ENCODE measurements at places on chromosomes 7 and 10. TPM values are rescaled to one million over a fixed set of nuclear protein-coding genes. Genes with fewer than 3 reads are reported as not detected.
A peak's percentile ranks its signal among the peaks of the same experiment; 100 is the strongest.

Gene TLX1
- total RNA-seq: not detected

Gene PNLIPRP1
- not detected for total RNA-seq

Gene SPAM1
- not detected for total RNA-seq

Gene AKR1C4
- total RNA-seq: not detected

Gene CALHM1
- not detected for total RNA-seq

Gene HOXA6
- not detected for total RNA-seq

Gene CALML3
- total RNA-seq: 0.24 TPM

DNA sequence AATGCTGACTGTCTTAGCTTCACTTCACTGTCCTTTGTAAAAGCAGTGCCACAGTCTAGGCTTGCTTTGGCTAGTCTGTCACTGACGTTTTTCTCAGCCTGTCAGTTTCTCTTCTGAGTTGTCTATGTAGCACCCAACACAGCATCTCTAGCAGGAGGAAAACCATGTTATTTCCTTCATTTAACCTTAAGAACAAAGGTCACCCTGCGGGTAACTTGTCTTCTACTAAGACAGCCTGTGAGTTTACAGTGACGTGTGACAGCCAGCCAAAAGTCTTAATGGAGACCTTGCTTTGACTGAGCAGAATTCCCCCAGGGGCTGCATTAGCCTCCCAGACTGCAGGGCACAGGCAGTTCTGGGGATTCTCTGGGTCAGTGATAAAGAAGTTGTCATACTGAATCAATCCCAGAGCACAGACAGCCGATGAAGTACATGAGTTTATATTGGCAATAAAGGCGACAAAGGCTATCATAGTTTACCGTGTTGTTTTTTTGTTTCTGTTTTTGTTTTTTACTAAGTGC lies 296.0 kb upstream of the KIAA1217 start:
- no peak overlapping the region for H3K27ac ChIP-seq
- no peaks in the 10 kb centered on the region for H3K36me3 ChIP-seq
- no peak overlapping the region for H3K4me3 ChIP-seq
- no peaks in the 10 kb centered on the region for H3K27me3 ChIP-seq

GRCh38 chr10:3229815-3230214 lies 57.2 kb upstream of the PITRM1 start:
- DNase-seq: no peak
- H3K4me3 ChIP-seq: no peak overlapping the region

DNA sequence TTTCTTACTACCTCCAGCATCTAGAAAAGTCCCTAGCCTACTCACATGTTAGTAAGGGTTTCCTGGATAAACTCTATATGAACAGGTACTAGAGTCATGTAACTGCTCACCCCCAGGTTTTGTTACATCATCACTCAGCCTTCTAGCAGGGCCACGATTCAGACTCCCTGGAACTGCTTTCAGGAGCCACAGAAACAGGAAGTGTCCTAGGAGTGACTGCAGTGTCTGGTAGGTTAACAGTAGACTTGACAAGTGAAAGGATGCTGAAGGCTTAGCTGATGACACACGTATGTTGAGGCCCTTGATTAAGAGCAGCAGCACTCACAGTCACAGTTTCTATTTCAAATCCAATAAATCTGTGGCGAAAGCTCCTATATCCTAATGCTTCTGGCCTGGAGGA lies 101.2 kb downstream of the DNMBP start:
- peaks cover 1% of the 10 kb centered on the region for H3K4me1 ChIP-seq
- no peak overlapping the region for H3K27ac ChIP-seq
- no peak overlapping the region for H3K4me3 ChIP-seq
- no peak for DNase-seq
- peaks cover 14% of the 10 kb centered on the region for H3K36me3 ChIP-seq
- no peaks in the 10 kb centered on the region for H3K27me3 ChIP-seq

DNA sequence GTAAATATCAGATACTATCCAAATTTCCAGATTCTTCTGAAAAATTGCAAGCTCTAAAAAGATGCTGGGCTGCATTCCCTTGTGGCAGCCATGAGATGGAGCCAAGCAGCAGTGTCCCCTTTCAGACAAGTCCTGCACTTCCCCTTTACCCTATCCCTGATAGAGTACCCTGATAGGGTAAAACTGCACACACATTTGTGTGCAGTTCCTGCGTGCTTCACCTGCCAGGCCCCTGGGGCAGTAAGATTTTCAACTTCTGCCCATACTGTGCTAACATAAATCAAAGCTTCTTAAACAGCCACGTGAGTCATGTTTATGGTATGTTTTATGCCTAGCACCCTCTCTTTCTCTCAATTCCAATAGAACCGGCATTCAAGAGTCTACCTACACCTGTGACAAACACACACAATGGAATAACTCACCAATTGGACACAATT lies 52.2 kb downstream of the IFIT5 start:
- peaks cover 17% of the 10 kb centered on the region for H3K4me1 ChIP-seq
- no peaks in the 10 kb centered on the region for H3K27me3 ChIP-seq
- H3K4me3 ChIP-seq: no peak overlapping the region
- peak; percentile 35 for DNase-seq

DNA sequence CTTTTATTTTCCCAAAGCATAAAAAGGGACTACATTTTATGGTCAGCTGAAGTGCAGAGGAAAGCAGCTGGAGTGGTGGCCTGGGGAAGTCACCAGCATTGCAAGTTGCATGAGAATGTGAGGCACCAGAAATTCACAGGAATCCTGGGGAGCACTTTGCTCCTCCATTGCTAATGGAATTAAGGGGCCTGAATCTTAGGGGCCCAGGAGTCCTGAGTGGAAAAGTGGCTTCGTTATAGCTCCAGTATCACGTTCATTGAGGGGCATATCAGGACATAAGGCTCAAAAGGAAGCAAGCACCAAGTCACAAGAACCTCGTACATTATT lies 53.0 kb upstream of the LRRC17 start:
- H3K4me3 ChIP-seq: no peak overlapping the region
- H3K36me3 ChIP-seq: no peaks in the 10 kb centered on the region
- no peak for DNase-seq
- no peak overlapping the region for H3K27ac ChIP-seq

- H3K4me1 ChIP-seq: peaks cover 9% of the 10 kb centered on the region
- no peak overlapping the region for H3K27ac ChIP-seq
- DNase-seq: peak; percentile 6
- H3K27me3 ChIP-seq: no peaks in the 10 kb centered on the region
- H3K36me3 ChIP-seq: no peaks in the 10 kb centered on the region
Observed at GRCh38 chr10:113704637-113705343, 25.1 kb downstream of the CASP7 start.

- H3K4me3 ChIP-seq: no peak overlapping the region
- no peaks in the 10 kb centered on the region for H3K36me3 ChIP-seq
- no peak overlapping the region for H3K27ac ChIP-seq
- peak; percentile 56 for DNase-seq
Observed at GRCh38 chr7:151705636-151706276, 171.2 kb downstream of the PRKAG2 start.

GRCh38 chr10:66629996-66630395 lies 295.8 kb upstream of the LRRTM3 start:
- H3K27ac ChIP-seq: no peak overlapping the region
- H3K4me1 ChIP-seq: no peaks in the 10 kb centered on the region

DNA sequence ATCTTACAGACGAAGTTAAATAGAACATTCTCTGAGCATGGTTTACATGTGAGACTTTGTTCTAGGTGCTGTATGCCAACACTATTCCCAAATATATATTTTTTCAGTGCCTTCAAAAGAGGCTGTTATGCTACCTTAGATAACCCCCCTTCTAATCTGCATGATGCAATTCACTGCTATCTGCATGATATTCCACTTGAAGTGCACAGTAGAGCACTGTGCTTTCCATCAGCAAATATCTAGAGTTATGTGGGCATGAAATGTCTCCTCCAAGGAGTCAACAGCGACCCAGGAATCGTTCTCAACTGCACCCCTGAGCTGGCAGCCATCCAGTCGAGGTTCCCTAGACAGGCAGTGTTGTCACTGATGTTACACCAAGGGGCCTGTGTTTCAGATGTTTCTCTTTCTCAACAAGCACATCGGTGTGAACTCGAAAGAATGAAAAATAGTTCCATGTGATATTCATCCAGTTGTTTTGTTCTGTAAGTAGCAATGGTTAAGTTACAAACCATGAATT lies 88.3 kb downstream of the PDE1C start:
- H3K27me3 ChIP-seq: no peaks in the 10 kb centered on the region
- no peaks in the 10 kb centered on the region for H3K36me3 ChIP-seq
- no peak overlapping the region for H3K4me3 ChIP-seq

- no peak overlapping the region for H3K27ac ChIP-seq
- no peaks in the 10 kb centered on the region for H3K4me1 ChIP-seq
- H3K36me3 ChIP-seq: no peaks in the 10 kb centered on the region
- no peaks in the 10 kb centered on the region for H3K27me3 ChIP-seq
Observed at GRCh38 chr10:106226828-106227227, 937.7 kb downstream of the SORCS1 start.

GRCh38 chr10:58712982-58713381 lies 200.3 kb downstream of the BICC1 start:
- no peak overlapping the region for H3K27ac ChIP-seq
- H3K4me1 ChIP-seq: no peaks in the 10 kb centered on the region
- H3K27me3 ChIP-seq: no peaks in the 10 kb centered on the region
- H3K36me3 ChIP-seq: no peaks in the 10 kb centered on the region
- DNase-seq: no peak

DNA sequence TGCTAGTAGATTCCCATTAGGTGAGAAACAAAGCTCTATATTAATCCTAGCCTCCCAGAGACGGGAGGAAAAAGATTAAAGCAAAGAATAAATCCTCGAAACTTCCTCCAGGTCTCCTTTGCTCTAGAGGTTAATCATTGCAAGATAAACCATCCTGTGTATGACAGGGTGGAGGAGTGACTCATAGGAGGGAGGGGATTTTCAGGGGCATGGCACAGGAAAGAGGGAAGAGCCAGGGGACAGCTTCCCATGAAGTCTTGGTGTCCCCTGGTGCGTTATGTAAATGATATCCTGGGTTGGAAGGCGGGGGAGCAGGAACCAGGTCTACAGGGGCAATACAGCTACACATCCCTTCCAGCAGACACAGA lies 780 bp downstream of the CYP3A5 start:
- H3K27me3 ChIP-seq: no peaks in the 10 kb centered on the region
- no peak overlapping the region for H3K4me3 ChIP-seq
- H3K36me3 ChIP-seq: no peaks in the 10 kb centered on the region
- H3K4me1 ChIP-seq: no peaks in the 10 kb centered on the region
- no peak for DNase-seq
- H3K27ac ChIP-seq: no peak overlapping the region

DNA sequence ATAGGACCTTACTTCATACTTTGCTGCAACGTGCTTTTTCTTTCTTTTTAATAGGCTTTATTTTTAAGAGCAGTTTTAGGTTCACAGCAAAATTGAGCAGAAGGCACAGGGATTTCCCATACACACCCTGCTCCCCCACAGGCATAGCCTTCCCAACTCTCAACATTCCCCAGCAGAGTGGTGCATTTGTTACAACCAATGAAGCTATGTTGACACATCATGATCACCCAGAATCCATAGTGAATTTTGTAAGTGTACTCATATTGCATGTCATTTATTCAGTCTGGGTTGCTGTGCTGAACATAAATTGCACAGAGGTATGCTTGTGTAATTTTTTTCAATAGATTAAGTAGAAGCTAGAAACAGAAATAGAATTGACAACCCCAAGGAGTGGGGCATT lies 327.3 kb downstream of the INHBA start:
- no peaks in the 10 kb centered on the region for H3K36me3 ChIP-seq
- no peaks in the 10 kb centered on the region for H3K4me1 ChIP-seq
- H3K27ac ChIP-seq: no peak overlapping the region
- no peak for DNase-seq

- H3K27me3 ChIP-seq: no peaks in the 10 kb centered on the region
- no peak overlapping the region for H3K27ac ChIP-seq
- H3K4me3 ChIP-seq: no peak overlapping the region
- no peaks in the 10 kb centered on the region for H3K36me3 ChIP-seq
- H3K4me1 ChIP-seq: no peaks in the 10 kb centered on the region
Observed at GRCh38 chr7:28623863-28624262, 211.5 kb downstream of the CREB5 start.
